ENCODE measurements at places on chromosomes 12 and 14. TPM values are rescaled to one million over a fixed set of nuclear protein-coding genes. Genes with fewer than 3 reads are reported as not detected.

The VPS29 gene
- total RNA-seq = 101 TPM

DNA sequence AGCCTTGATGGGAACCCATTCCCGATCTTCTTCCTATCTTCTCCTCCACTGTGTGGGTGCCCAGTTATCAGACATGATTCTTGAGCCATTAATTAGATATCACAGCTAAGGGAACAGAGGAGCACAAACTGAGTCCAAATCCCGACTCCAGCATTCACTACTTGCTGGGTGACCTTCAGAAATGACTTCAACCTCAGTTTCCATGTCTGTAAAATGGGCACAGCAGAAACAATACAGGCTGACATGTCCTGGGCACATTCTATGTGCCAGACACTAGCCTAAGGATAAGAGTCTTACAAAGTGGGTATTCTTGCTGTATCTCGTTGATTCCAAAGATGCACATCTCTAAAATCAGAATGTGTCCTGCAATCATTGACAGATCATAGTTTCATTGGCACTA is 128.7 kb upstream of the NOS1 start:
- H3K36me3 ChIP-seq = no peaks in the 10 kb centered on the region
- no peak overlapping the region for H3K27ac ChIP-seq
- no peak for DNase-seq
- no peak overlapping the region for H3K4me3 ChIP-seq
- no peaks in the 10 kb centered on the region for H3K27me3 ChIP-seq

DNA sequence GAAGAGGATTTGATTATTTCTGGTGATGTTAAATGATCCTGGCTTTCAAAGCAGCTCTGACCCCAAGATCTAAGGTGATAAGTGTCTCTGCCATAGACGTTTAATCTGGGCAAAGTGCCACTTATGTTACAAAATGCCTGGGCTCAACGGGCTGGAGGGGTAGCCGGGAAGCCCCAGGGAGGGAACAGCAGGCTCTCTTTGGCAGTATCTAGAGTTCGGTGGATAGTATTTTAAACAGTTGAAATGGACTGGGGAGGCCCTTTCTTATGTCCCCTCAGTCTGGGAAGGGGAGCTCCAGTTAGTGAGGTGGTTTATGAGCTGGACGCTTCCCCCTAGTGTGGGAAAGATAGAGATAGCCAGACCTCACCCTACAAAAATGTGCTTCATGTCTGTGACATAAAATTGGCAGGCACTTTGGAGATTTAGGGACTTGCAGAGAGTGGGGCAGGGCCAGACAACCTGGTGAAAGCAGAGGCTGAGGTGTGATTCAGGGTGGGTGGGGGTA is 5.5 kb upstream of the HOXC11 start:
- H3K36me3 ChIP-seq = no peaks in the 10 kb centered on the region
- no peak overlapping the region for H3K27ac ChIP-seq
- no peak overlapping the region for H3K4me3 ChIP-seq
- H3K4me1 ChIP-seq = no peaks in the 10 kb centered on the region
- no peak for DNase-seq

DNA sequence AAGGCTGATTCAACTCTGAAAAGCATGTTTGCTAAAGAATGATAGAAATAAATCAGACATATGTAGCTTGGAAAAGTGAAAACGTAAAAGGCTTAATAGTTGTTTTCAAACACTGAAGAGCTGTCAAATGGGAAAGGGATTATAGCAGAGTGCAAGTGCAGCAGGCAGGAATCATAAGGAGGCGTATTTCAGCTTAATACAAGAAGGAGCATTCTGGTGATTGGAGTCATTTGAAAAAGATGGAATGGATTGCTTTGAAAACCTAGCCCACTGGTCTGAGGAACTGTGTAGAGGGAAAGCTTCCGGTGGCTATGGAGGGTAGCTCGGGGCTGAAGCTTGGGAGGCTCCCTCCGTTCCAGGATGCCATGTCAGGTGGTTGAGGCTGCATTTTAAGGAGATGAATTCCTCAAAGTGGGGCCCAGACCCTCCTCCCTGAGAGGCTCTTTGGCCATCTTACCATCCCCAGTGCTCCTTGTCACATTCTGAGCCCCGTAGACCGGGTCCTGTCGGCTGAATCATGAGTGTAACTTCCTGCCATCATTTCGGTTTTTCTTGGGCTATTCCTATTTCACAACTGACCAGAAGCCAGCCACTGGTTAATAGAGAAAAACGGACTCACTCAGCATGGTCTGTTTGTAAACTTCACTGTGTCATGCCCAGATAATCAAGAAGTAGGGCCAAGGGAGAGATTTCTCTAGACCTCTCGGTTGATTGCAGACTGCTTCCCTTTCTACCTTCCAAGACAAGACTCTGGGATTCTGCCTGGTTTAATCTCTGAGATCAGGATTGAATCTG is 6.5 kb downstream of the WNT5B start:
- no peak for DNase-seq
- H3K36me3 ChIP-seq = no peaks in the 10 kb centered on the region
- H3K4me3 ChIP-seq = no peak overlapping the region
- H3K27ac ChIP-seq = no peak overlapping the region
- H3K4me1 ChIP-seq = no peaks in the 10 kb centered on the region
- no peaks in the 10 kb centered on the region for H3K27me3 ChIP-seq

GRCh38 chr14:63800083-63800482 is 52.7 kb upstream of the SYNE2 start:
- H3K36me3 ChIP-seq = no peaks in the 10 kb centered on the region
- H3K4me1 ChIP-seq = peaks cover 6% of the 10 kb centered on the region
- H3K4me3 ChIP-seq = no peak overlapping the region
- no peak overlapping the region for H3K27ac ChIP-seq
- no peaks in the 10 kb centered on the region for H3K27me3 ChIP-seq

The SLC6A12 gene
- total RNA-seq = 27.7 TPM

The IL31 gene
- total RNA-seq = not detected

DNA sequence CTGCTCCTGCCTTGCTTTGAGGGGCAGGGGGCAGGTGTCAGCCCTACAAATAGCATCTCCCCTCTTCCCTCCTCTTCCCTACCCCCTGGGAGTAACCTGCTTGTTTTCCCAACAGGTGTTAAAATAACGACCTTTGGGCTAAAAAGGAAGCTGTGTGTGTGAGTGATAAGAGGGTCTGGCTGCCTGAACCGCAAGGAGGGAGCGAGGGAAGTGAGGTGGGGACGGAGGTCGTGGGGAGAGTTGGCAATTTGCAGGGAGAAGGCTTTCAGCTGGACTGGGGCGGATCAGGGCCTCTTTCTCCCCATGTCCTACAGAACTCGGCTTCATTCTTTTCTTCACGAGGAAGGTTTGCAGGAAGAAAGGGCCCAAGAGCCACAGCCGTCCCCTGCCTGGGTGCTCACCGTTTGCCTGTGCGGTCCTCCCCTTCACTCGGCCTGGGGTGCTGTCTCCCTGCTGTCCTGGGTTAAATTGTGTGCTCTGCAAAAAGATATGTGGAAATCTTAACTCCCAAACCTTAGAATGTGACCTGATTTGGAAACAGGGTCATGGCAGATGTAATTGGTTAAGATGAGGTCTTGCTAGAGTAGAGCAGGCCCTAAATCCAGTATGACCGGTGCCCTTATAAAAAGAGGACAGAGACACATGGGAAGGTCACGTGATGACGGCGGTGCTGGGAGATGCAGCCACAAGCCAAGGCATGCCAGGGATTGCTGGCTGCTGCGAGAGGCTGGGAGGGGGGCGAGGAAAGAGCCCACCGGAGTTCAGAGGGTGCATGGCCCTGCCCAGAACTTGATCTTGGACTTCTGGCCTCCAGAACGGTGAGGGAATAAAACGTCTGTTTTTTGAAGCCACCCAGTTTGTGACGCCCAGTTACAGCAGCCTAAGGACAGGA is 38.7 kb upstream of the NCOR2 start:
- H3K36me3 ChIP-seq = no peaks in the 10 kb centered on the region
- H3K4me3 ChIP-seq = no peak overlapping the region
- H3K27ac ChIP-seq = no peak overlapping the region
- peaks cover 8% of the 10 kb centered on the region for H3K4me1 ChIP-seq
- DNase-seq = no peak
- no peaks in the 10 kb centered on the region for H3K27me3 ChIP-seq

GRCh38 chr14:105072892-105073719 is 7.9 kb upstream of the GPR132 start:
- H3K4me3 ChIP-seq = no peak overlapping the region
- DNase-seq = no peak
- no peaks in the 10 kb centered on the region for H3K27me3 ChIP-seq
- peaks cover 66% of the 10 kb centered on the region for H3K4me1 ChIP-seq
- H3K36me3 ChIP-seq = no peaks in the 10 kb centered on the region

The C12orf56 gene
- not detected for total RNA-seq

The ARF3 gene
- 177 TPM for total RNA-seq
